ENCODE measurements at places on chromosomes 4 and X.

DNA sequence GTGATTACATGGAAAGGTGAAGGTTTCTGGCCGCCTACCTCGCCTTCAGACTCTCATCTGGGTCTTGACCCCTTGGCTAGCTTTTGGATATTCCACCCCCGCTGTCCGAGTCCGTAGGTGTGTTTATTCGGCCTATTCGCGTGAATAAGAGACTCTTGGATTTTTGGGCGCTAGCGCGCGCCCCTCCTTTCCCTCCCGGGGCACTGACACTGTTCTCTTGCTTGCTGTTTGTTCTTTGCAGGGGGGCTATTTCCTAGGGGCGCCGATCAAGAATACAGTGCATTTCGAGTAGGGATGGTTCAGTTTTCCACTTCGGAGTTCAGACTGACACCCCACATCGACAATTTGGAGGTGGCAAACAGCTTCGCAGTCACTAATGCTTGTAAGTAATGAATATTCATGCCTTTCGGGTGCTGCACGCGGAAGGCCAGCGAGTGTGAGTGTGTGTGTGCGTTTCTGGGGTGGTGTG, 932 bp downstream of the GRIA2 start:
- no peak for DNase-seq

DNA sequence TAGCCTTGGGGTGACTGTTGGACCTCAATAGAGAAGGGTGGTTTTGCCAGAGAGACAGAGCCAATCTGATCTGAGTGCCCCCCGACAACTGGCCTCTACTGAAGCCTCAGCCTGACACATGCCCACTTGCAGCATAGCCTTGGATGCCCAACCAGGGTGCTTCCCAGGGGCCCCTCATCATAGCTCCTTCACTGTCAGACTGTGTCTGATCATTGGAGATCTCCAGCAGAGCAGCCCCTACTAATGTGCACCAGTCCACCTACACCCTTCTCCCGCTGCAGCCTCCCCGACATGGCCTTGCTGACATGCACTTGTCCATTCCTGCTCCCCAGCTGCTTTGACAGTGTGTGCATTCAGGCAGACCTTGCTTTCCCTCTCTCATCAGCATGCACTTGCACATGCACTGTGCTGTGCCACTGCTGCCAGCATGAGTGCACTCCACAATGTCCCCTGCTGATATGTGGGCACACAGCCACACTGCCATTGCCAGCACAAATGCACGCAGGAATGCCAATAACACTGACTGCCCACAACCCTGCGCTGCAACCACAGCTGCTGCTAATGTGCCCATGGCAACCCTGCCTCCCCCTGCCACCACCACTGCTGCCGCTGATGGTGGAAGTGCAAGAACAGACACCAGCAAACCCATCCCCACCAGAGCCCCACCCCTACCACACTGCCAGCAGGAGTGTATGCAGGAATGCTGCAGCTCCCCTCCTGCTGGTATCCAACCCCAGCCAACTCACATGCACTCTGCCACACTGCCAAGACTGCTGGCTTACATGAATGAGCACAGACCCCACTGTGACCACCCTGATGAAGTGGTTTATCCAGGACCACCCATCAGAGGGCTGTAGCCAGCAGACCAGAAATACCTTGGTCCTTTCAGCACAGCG, 68.1 kb upstream of the ZMAT1 start:
- DNase-seq = no peak

GRCh38 chr4:80382090-80382832, 46.7 kb downstream of the CFAP299 start:
- DNase-seq = no peak

DNA sequence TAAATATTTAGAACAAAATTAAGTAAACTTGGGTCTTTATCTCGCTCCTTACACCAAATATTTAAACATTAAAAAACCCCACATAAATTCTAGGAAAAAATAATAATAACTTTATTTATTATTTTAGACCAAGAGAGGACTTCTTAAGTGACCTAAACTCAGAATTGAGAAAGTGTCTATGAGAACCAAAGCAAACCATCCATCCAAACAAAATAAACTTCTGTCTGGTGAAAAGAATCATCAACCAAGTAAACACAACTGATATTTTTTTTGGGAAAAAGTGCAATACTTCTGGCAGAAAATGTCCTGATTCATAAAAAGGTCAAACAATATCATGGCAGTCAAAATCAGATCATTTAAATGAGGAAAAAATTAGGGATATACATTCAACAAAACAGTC, 533.0 kb downstream of the SPRY1 start:
- no peak for DNase-seq

DNA sequence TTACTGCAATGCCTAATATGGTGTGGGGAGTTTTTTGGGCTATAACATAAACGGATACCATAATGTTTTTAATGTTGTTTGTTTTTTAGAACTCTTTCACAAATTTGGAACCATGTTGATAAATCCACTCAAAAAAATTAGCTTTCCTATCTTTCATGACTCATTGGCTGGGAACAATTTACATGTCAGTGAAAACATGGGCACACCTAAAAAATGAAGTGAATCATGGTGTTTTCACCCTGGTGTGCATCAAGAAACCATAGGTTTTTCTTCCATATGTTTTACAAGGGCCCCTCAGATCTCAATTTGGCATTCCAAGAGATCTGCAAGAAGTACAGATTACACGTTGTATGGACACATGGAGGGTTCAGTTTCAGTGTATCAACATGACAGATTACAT, 207.1 kb downstream of the NWD2 start:
- DNase-seq = no peak

GRCh38 chrX:2859197-2859797, 30.6 kb downstream of the GYG2 start:
- no peak for DNase-seq

DNA sequence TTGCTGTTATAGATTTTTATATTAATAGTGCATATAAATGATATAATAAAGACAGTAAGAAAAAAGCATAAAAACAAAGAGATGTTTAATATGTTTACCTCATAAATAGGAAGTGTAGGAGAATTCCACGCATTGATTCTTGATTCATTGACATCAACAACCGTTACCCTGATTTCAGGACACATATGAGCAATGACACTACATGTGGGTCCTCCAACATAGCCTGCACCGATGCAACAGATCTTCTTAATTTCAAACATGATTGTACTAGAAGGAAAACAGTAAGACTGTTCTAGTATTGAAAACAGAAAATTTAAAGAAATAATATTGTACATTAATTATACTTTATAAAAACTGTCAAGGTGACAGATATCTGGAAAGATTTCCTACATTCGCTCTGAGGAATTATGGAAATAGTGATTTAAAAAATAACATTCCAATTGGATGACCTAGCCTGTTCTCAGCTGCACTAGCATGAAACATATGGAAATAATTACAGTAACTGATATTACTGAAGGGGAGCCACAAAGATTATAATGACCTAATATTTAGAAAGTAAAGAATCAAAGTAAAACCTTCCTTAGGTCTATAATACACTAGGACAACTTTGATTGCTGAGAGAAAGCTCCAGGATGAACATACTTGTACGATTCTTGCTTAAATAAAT, 5.9 kb downstream of the UGDH start:
- no peak for DNase-seq
